ENCODE measurements at places on chromosomes 6 and 20.
A peak's percentile ranks its signal among the peaks of the same experiment; 100 is the strongest.

DNA sequence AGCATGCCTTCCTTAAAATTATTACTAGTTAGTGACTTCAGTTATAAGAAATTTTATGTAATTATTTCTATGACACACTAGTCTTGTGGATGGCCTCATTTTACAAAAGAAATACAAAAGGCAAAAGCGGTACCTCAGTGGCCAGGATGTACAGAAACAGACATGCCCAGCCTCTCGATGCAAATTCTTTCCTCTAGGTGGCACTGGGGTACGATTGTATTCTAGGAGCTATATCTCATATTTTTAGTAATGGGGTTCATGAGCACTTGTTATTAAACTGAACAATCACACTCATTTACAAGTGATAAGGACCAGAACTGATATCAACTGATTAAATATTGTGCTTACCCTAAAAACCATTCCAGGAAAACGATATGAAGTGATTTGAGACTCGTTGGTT is 59.8 kb downstream of the SOD2 start:
- no peak for DNase-seq

DNA sequence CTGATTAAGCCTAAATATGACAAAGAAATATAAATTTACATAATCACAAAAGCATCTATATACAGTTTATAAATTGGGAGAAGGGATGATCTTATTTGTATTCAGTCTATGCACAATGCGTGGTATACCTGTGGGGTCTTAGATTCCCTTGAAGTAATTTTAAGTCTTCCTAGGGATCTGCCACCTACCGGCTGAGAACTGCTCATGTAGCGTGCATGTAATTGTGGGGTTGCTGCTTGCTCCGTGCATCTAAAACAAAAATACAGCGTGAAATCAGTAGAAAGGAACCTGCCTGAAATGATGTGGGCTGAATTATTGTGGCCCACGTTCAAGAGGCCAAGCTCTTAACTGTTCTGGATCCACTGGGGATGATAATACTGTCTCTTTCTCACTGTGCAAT is 187.3 kb downstream of the MBOAT1 start:
- DNase-seq: peak; percentile 23

DNA sequence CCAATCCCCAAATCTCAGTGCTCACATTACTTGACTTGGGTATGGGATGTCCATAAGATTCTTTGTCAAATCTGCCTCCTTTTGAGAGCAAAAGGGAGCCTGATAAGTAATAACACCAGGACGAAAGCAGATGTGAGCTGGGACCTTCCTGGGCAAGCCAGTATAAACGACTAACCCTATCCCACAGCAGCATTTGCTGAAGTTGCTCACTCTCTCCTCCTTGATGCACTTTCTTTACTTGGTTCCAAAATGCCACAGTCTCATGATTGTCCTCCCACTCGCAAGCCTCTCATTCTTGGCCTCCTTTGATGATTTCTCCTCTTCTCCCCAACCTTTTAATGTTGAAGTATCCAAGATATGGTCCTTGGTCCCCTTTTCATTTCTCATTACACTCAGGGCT is 44.7 kb upstream of the TAGAP start:
- DNase-seq: no peak

GRCh38 chr20:43689165-43689564 is 22.3 kb downstream of the MYBL2 start:
- no peak for DNase-seq

GRCh38 chr6:14848019-14848418 is 397.9 kb upstream of the JARID2 start:
- DNase-seq: no peak

GRCh38 chr6:31861150-31861549 is 1.5 kb downstream of the NEU1 start:
- DNase-seq: no peak

GRCh38 chr6:7909323-7910276 is 988 bp downstream of the TXNDC5 start:
- no peak for DNase-seq

- DNase-seq: no peak
These were observed 465.4 kb downstream of the CD109 start for GRCh38 chr6:74161380-74161779.

DNA sequence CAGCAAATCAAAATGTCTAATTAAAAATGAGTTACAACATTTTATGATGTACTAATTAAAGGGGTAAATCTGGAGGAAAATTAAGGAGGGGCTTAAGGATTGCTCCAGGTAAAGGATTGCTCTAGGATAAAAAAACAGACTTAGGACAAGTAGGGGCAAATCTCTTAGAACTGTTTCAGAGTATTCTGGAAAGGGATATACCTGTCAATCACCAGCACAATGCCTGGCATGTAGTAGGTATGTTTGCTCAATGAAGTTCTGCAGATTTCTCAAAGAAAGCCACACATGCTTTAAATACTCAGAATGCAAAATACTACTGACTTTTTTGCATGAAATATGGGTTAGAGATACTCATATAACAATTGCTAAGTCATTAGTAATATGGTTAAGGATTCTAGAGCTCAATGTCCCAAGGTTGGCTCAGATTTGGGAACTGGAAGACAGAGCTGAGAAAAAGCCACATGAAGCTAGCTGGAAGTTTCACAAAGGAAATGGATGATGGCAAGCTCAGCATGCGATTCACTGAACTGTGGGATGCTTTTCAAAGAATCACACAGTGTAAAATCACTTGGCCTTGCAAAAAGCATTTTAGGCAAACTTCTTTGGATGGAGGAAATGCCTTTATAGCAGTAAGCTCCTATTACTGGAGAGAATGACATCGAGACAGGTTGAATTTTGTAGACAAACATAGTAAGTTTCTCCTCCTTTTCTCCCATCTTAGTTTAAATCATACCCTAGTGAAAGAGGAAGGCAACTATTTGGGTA is 72.8 kb downstream of the MAP3K5 start:
- DNase-seq: no peak

GRCh38 chr20:50439539-50440453 is 70.4 kb upstream of the PTPN1 start:
- DNase-seq: no peak

DNA sequence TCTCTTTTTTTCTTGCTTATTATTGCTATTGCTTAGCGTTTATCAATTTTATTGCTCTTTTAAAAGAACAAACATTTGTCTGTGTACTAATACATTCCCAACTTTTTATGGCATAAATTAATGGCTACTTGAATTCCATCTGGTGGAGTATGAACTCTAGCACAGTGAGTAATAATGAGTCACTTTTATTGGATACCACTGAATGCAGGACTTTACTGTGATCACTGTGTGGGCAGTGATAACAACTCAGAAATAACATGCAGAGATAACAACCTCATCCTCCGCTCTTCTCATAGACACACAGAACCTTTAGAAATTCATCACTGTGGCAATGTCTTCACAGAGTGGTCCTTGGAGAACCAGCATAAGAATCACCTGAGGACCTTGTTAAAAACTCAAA is 174.9 kb upstream of the PRND start:
- no peak for DNase-seq

GRCh38 chr6:145534989-145535388 is 200.3 kb downstream of the EPM2A start:
- DNase-seq: no peak

GRCh38 chr6:150037526-150038201 is 12.3 kb upstream of the RAET1L start:
- DNase-seq: no peak

DNA sequence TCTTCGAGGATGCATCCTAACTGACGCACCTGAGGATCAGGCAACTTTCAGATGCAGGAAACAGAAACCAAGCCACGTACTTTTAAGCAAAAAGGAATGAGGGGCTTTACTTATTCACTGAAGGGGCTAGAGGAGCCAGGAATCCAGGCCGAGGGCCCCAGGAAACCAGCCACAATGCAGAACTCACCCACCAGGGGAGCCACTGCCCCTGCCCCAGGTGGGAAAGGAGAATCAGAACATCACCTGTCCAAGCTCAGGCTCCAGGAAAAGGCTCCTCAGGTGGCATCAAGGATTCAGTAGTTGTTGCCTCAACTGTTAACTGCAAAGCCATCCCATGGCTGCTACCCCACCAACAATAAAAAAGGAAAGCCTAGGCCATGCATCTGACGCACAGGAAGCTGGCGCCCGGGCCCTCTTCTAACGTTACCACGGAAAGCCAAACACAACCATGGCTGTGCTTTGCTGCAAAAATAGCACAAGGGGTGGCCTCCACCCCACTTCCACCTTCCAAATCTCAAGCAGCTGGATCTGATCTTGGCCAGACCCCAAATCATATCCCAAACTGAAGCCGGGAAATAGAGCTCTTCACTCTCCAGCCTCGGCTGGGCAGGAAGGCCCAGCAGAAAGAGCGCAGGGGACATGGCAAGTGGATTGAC is 121.0 kb downstream of the PREX1 start:
- DNase-seq: no peak

DNA sequence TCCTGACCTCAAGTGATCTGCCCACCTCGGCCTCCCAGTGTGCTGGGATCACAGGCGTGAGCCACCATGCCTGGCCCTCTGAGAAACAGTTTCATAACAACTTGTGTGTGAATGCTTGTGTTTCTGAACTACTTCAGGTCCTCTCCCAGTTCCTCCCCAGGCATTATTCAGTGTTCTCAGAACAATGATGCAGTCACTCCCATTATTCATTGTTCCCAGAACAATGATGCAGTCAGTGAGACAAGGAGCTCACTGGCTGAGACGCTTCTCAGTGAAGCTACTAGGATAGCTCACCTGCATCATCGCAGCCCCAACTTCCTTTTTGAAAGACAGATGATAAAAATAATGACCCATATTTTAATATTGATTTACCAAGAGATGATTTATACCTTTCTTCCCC is 71.5 kb downstream of the NDUFAF5 start:
- no peak for DNase-seq

GRCh38 chr6:305371-306206 is 13.3 kb downstream of the DUSP22 start:
- no peak for DNase-seq

DNA sequence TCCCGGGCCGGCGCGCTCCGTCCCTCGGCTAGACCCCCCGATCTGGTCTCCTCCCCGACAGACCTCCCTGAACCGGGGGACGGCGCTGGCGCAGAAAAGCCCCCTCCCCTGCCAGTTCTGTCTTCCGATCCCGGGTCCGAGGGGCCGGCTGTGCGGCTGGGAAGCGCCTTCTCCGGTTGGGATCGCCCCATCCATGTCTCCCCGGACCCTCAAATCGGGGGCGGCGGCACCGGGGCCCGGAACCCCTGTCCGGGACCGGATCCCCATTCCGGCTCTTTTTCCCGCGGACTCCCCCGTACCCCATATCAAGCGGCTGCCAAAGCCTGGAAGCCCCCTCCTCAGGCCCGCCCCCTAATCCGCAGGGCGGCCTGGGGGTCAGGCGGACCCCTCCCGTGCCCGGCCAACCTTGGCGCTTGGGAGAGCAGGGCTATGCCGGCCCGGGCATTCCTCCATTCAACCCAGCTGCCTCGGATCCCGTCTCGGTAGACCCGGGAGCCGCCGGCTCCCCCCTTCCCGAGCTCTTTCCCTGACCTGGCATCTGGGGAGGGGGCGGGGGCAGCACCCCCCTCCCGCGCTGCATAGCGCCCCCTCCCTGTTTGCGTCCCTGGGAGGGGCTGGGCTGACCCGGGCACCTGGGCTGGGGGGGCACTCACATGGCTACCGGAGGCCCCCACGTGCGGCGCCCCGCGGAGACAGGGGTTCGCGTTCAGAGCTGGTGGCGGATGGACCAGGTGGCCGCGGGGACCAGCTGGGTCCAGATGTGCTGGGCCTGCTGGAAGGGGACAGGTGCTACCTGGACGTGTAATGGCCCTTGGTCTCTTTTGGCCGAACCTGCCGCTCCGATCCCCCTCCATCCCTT is 643 bp downstream of the DLGAP4 start:
- DNase-seq: no peak

GRCh38 chr6:21390532-21391213 is 202.9 kb upstream of the SOX4 start:
- no peak for DNase-seq

- DNase-seq: no peak
These were observed 169.8 kb downstream of the SAMD5 start for GRCh38 chr6:147678253-147678652.

- DNase-seq: no peak
These were observed 161.8 kb downstream of the SCML4 start for GRCh38 chr6:107662333-107662732.

- DNase-seq: peak; percentile 53
These were observed 19.4 kb downstream of the ERGIC3 start for GRCh38 chr20:35561268-35561667.

DNA sequence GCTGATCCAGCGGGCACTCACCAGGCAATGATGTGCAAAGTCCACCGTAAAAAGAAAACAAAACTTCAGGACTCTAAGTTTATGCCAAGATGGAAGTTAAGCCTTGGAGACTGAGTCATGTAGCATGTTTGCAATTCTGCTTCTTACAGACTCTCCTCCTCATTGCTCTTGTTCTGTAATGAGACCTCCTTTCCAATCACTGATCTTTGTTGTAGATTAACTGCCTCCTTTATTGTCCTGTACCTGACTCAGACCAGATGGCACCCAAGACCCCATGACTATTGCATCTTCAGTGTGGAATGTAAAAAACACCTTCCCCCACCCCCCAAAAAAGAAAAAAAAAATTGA is 11.2 kb downstream of the NEU1 start:
- no peak for DNase-seq

- no peak for DNase-seq
These were observed 38.5 kb downstream of the HTR1B start for GRCh38 chr6:77424761-77425160.

GRCh38 chr20:48448666-48449600 is 378.9 kb downstream of the PREX1 start:
- DNase-seq: no peak

DNA sequence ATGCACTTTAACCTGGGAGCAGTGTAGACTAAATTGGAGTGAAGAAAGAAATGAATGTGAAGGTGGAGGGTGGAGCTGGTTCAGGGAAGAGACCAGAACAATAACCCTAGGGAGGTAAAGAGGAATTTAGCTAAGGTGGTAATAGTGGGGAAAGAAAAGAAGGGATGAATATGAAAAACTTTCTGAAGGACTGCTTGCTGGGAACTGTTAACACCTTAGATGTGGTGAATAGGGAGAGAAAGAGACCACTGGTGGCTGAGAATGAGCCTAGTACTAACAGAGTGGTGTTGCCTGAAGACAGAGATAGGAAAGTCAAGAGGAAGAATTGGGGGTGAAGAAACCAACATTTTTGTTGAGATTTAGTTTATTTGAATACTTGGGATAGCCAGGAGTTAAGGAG is 78.4 kb upstream of the HS3ST5 start:
- DNase-seq: no peak

Data from NCI-H1436 (cell line).